ENCODE measurements at places on chromosomes 7 and 10.

DNA sequence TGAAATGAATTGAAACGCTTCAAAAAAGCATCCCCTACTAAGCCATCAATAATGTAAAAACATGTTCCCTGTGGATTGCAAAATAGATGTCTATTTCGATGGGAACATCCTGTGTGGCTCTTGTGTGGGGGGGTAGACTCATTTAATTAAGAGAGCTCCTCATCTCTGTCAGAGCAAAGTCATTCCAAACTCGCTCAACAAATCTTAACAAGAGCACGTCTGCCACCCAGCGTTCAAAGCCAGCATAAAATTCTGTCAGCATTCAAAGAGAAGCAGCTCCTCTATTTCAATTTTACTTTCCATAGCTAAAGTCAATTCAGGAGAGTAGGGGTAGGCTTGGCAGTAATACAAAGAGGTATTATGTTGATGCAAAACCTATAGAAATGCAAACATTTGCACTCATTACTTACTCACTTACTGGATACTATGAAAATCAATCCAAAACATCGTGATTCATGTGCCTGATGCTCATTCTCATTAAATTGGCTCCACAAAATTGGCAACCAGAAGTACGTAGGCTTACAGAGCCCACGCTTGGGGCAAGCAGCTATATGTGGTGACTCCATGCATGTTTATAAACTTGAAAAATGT lies 114.9 kb downstream of the IPMK start:
- DNase-seq = peak; percentile 56

DNA sequence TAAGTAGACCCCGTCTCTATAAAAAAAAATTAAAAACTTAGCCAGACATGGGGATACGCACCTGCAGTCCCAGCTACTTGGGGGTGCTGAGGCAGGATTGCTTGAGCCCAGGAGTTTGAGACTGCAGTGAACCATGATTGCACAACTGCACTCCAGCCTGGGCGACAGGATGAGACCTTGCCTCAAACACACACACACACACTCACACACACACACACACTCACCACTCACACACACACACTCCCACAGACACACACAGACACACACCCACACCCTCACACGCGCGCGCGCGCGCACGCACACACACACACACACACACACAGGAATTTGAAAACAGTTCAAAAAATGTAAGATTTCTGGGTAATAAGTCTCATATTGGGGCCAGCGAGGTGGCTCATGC lies 8.7 kb upstream of the GRIFIN start:
- peak; percentile 17 for DNase-seq

GRCh38 chr7:2223321-2223720 lies 9.4 kb downstream of the MAD1L1 start:
- no peak for DNase-seq

DNA sequence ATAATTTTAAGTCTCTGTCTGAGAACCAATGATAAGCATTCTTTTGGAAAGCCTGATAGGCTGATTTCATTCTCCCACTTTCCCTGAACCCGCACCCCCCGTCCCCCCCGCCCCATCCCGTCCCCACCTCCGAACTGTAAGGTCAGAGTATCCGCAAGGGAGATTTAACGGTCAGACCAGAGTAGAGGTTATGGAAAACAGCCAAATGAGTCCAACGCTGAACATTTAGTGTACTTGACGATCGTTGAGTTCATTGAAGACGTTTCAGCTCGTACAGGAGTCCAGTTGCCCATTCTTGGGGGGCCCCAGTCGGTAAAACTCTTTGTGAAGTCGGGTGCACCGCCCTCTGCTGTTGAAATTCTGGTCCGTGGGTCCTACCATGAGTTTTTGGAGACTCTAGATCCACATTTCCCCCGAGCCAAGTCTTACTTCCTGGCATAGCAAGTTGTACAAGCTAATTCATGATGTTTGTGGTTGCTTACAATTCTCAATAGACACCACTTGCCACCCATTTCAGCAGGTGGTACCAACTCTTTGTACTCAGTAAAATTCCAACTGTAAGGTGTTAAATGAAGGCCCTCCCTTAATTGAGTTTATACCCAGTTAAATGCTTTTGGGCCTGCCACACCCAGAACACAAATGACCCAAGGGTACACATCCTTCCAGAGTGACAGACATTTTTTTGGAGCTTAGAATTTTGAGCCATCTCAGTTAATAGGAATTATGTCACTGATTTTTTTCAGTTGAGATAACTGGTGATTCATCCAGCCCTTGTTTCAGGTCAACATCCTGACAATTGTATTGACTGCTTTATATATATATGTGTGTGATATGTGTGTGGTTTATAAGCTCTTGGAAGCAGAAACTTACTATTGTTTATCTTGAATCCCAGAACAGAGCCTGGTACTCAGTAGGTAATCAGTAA lies 1.2 kb downstream of the MARCHF5 start:
- peak; percentile 52 for DNase-seq

DNA sequence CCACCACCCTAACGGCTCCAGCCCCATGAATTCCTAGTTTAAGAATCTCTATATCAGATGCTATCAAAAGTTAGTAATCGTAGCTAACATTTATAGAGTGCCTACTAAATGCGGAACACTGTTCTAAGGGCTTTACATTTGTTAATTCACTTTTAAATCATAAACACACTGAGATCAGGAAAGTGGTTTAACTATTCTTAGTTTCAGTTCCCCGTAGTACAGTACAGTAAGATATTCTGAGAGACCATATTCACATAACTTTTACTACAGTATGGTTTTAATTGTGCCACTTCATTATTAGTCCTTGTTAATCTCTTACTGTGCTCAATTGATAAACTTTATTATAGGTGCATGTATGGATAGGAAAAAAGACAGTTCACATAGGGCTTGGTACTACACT lies 22.5 kb downstream of the SYPL1 start:
- no peak for DNase-seq

- peak; percentile 55 for DNase-seq
Observed at GRCh38 chr7:102155821-102156441, 130.7 kb upstream of the SH2B2 start.

DNA sequence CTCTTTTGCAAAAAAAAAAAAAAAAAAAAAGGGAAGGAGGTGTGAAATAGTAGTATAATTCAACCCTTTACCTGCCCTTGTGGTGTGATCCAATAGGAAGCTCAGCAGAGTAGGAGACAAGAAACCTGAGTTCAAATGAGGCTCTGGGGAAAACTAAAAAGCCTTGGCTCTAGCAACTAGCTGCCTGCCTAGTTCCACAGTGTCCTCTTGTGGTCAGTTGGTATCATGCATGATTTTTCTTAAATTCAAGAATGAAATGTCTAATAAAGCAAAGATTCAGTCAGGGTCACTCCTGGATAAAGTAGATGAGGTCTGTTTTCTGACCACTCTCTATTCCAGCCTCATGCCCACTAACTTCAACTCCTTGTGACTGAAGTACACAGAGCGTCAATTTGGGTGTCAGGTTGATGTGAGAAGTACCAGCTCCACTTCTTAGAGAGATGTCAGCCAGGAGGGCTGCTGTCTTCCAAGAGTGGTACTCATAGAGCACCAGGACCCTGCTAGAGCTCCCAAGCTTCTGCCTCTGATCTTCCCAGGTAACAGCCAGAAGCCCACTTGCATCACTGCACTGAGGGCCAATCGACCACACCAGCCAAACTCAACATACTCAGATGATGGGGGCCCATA lies 10.5 kb downstream of the LSM5 start:
- peak; percentile 51 for DNase-seq

DNA sequence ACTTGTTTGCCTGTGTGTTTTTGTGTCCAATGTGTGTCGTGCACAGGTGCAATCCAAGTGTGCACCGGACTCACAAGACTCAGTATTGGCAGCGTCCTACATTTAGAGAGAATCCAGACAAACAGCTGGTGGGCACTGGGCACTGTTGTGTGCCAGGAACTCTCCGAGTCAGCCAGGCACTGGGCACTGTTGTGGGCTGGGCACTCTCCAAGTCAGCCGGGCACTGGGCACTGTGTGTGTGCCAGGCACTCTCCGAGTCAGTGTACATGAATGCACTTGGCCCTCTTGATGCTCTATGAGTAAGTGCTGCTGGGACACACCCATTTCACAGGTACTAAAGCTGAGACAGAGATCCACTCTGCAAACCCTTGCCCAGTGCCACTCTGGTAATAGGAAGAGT lies 303.5 kb downstream of the PTPRN2 start:
- no peak for DNase-seq

DNA sequence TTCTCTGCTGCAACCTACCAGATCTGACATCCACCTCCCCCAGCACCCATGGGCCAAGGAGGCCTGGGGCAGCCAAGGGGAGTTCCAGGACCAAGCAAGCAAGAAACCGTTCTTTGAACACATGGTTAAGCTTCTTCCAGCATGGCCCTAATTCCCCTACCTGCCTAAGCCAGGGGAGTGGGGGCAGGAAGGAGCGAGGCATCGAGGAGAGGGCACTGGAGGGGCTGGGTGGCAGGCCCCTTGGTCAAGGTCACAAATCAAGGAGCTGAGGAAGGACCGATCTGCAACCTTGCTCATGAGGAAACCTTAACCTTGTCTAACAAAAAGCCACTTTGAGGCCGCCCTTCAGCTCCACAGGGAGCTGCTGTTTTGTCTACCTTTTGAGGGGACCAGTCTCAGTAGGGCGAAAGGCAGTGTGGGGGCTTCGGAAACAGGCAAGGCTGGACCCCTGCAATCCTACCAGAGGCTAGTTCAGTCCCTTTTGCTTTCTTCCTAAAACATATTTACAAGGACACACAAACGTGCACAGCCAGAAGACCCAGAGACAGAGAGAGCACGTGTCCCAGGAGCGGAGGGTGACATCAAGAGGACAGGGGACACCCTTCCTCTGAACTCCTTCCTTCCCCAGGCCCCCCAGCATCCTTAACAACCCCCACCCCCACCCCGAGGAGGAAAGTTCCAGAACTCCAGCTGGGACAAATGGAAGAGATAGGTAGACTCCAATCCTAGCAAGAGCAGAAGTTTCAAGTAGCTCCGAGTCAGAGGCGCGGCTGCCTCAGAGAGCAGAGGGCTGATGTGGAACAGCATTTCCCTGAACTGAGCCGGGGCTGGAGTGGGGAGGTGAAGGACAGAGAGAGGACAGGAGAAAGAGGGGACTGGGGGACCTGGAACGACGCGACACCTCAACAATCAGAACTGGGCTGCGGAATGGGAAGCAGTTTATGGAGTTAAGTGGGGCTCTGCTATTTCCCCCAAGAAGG lies 28.2 kb downstream of the SPOCK2 start:
- no peak for DNase-seq
